ENCODE measurements at places on chromosomes 3 and 15. TPM values are rescaled to one million over a fixed set of nuclear protein-coding genes. Genes with fewer than 3 reads are reported as not detected.

Gene CHRNA5
- total RNA-seq = 1.5 TPM

- H3K27me3 ChIP-seq = no peaks in the 10 kb centered on the region
- H3K4me1 ChIP-seq = peaks cover 38% of the 10 kb centered on the region
- peak; percentile 79 for DNase-seq
- H3K27ac ChIP-seq = peak overlapping the region; percentile 49
Measured at GRCh38 chr3:8518138-8518537, 16.5 kb downstream of the LMCD1 start.

DNA sequence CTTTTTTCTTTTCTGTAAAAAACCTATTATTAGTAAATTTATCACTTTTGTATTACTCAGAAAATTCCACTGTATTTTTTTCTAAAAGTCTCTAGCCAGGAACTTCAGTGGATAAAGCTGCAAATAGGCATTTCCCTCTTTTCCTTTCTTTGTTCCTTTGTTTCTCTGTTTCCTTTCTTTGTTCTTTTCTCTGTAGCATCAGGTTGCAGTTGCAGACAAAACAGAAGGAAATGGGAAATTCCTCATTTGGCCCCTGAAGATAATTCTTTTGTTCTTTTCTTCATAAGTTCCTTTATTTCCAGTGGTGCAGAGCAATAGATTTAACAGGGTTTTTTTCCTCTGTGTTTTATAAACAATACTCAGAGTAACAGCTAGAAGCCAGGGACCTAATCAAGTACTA, 416.5 kb downstream of the TBL1XR1 start:
- H3K36me3 ChIP-seq = no peaks in the 10 kb centered on the region
- no peak overlapping the region for H3K27ac ChIP-seq
- no peak for DNase-seq

GRCh38 chr15:75589071-75589470, 10.0 kb upstream of the PTPN9 start:
- H3K27ac ChIP-seq = no peak overlapping the region
- H3K4me3 ChIP-seq = no peak overlapping the region
- no peak for DNase-seq
- H3K36me3 ChIP-seq = no peaks in the 10 kb centered on the region
- no peaks in the 10 kb centered on the region for H3K27me3 ChIP-seq
- peaks cover 4% of the 10 kb centered on the region for H3K4me1 ChIP-seq

DNA sequence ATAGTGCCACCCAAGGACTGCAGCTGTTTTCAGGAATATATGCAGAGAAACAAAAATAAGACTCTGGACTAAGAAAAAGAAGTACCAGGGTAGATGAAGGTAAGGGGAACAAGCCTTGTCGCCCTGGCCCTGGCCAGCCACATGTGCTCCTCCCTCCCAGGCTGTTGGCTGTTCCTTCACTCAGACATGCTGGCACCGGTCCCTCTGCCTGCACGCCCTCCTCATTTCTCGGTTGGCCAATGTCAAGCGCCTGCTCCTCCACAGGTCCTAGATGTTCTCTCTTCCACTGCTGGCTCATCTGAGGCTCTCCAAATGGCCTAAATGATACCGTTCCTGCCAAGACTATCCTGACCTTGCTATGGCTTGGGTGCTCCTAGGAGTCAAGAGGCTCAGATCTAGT, 288.4 kb upstream of the LYSMD4 start:
- no peak for DNase-seq
- H3K4me3 ChIP-seq = no peak overlapping the region
- no peaks in the 10 kb centered on the region for H3K4me1 ChIP-seq
- H3K27ac ChIP-seq = no peak overlapping the region

DNA sequence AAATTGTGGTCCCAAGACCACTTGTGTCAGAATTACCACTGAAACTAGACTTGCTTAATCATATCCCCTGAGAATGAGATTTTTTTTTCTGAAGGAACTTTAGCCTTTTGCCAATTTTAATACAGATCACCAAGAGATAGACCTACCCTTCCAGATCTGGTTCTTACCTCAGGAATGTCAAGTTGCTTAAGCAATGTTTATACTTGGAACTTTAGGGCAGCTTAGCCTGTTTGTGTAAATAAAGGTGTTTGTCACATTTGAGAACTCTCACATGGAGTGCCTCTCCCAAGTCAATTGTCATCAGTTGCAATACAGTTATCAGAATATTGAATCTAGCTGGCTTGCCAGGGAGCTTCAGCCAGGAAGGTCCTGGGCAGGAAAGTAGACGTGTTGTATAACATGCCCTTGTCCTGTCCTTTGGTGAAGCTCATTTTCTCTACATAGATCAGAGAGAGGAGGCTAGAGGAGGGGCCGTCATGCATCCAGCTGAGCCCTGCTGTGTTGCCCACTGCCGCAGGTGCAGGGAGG, 3.9 kb downstream of the GPD1L start:
- peaks cover 5% of the 10 kb centered on the region for H3K4me1 ChIP-seq
- H3K36me3 ChIP-seq = no peaks in the 10 kb centered on the region
- H3K4me3 ChIP-seq = no peak overlapping the region
- no peak for DNase-seq
- no peak overlapping the region for H3K27ac ChIP-seq
- no peaks in the 10 kb centered on the region for H3K27me3 ChIP-seq

GRCh38 chr3:129230311-129231019, 18.9 kb upstream of the COPG1 start:
- peak; percentile 81 for DNase-seq
- no peak overlapping the region for H3K27ac ChIP-seq
- H3K4me3 ChIP-seq = no peak overlapping the region
- H3K4me1 ChIP-seq = peaks cover 29% of the 10 kb centered on the region
- H3K36me3 ChIP-seq = no peaks in the 10 kb centered on the region

- H3K27ac ChIP-seq = no peak overlapping the region
- H3K27me3 ChIP-seq = peaks cover 21% of the 10 kb centered on the region
- no peaks in the 10 kb centered on the region for H3K36me3 ChIP-seq
- H3K4me3 ChIP-seq = no peak overlapping the region
- H3K4me1 ChIP-seq = no peaks in the 10 kb centered on the region
- no peak for DNase-seq
Measured at GRCh38 chr3:12136371-12136770, 22.3 kb downstream of the TIMP4 start.

Data from astrocyte (in vitro differentiated cells and primary cell).